NCI-H460 (cell line): ENCODE measurements at places on chromosomes 12 and 14.

- DNase-seq: peak; percentile 54
Measured at GRCh38 chr14:102584871-102585869, 7.3 kb upstream of the RCOR1 start.

GRCh38 chr12:21239866-21240265, 94.9 kb downstream of the SLCO1A2 start:
- no peak for DNase-seq

GRCh38 chr12:54662026-54662425, 13.9 kb upstream of the DCD start:
- DNase-seq: no peak

DNA sequence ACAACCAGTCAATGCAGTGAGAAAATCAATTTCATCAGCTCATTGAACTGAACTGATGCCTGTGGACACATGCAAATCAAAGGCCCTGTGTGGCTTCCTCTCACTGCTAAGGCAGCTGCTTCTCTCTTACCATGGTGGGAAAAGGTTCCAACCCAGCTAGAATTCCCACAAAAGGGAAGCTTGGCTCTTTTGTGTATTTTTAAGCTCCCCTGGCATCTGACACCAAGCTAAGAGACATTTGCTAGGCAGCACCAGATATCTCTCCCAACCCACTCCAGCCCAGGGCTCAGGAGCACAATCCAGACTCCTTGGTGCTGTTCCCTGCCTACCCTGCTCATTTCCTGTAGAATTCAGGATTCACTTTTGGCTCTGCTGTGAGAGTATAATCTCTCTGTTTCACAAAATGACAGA, 129.6 kb downstream of the GXYLT1 start:
- no peak for DNase-seq
